Neuronal stem cell (in vitro differentiated cells): ENCODE measurements at places on chromosomes 2 and 18.

DNA sequence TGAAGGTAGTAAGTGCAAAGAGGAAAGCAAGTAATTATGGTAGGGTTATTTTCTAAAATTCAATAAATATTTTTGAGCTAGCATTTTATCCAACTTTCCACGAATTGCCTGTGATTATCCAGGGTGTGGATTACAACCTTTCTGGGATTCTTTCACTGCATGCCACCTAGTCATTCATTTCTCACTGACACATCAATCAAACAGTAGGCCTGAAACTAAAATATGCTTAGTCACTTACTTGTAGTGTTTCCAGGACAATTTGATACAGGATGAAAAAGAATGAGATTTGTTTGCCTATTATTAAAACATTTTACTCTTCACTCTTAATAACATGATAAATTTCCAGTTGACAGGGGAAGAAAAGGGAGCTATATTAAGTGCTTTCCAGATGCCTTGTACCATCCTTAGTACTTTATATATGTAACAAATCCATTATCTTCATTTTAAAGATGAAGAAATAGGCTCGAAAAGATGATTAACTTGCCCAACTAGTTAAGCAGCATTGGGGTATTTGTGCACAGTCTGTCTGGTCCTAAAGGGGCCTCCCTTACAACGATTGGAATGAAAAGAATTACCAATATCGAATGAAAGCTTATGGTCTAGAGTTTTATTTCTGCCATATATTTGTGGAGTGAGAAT, 70.4 kb downstream of the KCTD1 start:
- DNase-seq: no peak

- no peak for DNase-seq
Measured at GRCh38 chr2:29000481-29000880, 19.4 kb downstream of the TOGARAM2 start.

DNA sequence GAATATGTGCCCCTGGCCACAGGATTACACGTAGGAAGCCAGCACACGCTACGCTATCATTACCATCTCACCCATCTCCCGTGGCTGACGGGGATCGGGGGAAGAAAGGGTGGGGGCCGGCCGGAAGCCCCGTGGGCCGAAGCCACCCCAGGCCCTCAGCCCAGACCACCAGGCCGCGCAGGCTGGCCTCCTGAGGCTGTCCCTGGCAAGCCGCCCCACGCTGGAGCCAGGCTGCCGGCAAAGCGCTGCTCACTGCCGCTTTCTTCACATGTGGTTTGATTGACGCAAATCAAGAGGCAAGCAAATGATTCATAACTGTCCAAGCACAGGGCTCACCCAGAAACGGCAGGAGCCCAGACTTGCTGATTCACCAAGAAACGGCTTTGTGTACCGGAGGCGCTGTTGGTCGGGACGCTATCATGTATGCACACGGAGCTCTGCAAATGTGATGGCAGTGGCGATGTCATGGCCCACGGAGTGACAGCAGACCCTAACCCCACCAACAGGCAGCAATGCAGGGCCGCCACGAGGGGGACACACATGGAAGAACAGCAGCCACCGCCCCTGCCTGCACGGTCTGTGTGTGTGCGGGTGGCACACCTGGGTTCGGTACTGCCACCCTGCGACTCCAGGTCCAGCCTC, 125.7 kb downstream of the HDAC4 start:
- DNase-seq: no peak

- DNase-seq: no peak
Measured at GRCh38 chr2:43082903-43083677, 143.3 kb downstream of the ZFP36L2 start.

GRCh38 chr18:35852786-35853185, 119.7 kb upstream of the RMP24 start:
- no peak for DNase-seq

- no peak for DNase-seq
Measured at GRCh38 chr18:42187611-42188380, 232.8 kb downstream of the PIK3C3 start.

GRCh38 chr18:21330122-21330701, 88.2 kb downstream of the GREB1L start:
- DNase-seq: no peak

DNA sequence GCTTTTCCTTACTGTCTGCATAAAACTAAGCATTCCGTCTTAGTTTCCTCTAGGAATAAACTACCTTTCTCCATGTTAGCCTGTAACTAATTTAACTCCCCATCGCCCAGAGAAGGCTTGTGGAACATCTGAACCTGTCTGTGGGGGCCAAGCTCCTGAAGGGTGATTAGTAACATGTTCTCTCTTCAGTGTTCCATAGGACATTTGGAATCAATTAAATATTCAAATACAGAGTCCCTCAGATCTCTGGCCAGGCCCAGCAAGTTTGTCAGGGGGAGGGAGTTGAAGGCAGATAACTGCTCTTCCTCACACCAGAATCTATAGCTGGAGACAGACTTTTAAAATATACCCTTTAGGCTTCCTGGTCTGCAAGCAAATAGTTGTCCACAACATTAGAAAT, 8.8 kb downstream of the RDH14 start:
- DNase-seq: no peak

- DNase-seq: no peak
Measured at GRCh38 chr2:225091336-225091735, 49.1 kb upstream of the DOCK10 start.

- no peak for DNase-seq
Measured at GRCh38 chr18:48813321-48813720, 137.4 kb downstream of the SMAD7 start.

DNA sequence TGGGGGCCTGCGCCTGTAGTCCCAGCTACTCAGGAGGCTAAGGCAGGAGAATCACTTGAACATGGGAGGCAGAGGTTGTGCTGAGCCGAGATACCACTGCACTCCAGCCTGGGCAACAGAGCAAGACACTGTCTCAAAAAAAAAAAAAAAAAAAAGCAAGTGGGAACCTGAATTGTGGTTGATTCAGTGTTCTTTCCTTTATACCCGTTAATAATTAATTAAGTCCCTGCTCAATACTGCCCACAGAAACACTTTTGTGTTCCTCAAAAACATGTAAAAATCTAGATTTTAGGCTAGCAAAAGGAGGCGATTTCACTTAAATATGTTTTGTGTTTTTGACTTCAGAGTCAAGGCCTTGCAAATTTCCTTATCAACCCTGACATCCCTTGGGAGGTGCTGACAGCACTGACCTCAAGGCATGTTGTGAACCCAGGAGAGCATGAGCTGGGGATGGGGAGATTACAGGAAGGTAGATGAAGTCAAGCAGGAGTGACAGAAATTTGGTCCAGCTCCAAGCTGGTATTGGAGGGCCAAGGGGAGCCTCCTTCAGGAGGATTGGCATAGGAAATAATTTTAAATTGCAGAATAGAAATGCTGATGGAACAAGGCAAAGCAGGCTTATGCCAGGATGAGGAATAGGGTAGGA, 89.0 kb upstream of the PNPT1 start:
- no peak for DNase-seq

GRCh38 chr18:61991201-61991600, 98.4 kb upstream of the RNF152 start:
- no peak for DNase-seq
